ENCODE measurements at places on chromosomes 1 and 21.

DNA sequence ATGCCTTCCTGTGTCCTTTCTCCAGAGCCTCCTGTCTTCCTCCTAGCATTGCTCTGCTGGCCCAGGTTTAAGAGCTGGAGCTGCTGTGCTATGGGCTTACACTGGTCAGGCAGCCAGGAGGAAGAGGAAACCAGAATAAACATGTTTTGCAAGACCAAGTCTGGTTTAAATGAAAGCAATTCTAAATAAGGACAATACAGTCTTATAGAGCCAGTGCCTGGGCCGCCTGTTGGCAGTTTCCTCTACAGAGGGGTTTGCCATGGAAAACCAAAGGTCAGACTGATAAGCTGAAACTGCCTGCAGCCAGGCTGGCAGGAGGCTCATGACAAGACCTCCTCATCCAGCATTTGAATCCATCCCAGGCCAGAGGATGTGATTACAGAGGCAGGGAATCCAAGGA lies 92.9 kb upstream of the FGGY start:
- no peak for DNase-seq

DNA sequence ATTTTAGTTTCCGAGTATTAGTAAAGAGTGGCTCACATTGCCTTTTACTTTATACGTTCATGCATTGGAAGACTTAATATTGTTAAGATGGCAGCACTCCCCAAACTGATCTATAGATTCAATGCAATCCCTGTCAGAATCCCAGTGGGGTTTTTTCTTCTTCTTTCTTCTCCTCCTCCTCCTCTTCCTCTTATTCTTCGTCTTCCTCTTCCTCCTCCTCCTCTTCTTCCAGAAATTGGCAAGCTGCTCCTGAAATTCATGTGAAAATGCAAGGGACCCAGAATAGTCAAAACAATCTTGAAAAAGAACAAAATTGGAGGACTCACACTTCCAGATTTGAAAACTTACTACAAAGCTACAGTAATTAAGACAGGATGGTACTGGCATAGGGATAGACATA lies 23.2 kb upstream of the MACF1 start:
- DNase-seq: no peak

DNA sequence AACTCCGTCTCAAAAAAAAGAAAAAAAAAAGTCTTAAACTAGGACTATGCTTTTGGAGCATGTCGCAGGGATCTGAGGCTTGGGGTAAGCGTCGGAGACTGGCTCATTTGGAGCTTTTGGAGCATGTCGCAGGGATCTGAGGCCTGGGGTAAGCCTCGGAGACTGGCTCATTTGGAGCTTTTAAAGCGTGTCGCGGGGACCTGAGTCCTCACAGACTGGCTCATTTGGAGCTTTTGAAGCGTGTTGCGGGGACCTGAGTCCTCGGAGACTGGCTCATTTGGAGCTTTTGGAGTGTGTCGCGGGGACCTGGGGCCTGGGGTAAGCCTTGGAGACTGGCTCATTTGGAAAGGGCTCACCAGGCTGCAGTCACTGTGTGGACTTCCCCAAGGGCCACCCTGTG lies 13.6 kb upstream of the TSPEAR start:
- DNase-seq: no peak

- DNase-seq: no peak
These were observed 12.7 kb upstream of the AIM2 start for GRCh38 chr1:159089184-159089791.

DNA sequence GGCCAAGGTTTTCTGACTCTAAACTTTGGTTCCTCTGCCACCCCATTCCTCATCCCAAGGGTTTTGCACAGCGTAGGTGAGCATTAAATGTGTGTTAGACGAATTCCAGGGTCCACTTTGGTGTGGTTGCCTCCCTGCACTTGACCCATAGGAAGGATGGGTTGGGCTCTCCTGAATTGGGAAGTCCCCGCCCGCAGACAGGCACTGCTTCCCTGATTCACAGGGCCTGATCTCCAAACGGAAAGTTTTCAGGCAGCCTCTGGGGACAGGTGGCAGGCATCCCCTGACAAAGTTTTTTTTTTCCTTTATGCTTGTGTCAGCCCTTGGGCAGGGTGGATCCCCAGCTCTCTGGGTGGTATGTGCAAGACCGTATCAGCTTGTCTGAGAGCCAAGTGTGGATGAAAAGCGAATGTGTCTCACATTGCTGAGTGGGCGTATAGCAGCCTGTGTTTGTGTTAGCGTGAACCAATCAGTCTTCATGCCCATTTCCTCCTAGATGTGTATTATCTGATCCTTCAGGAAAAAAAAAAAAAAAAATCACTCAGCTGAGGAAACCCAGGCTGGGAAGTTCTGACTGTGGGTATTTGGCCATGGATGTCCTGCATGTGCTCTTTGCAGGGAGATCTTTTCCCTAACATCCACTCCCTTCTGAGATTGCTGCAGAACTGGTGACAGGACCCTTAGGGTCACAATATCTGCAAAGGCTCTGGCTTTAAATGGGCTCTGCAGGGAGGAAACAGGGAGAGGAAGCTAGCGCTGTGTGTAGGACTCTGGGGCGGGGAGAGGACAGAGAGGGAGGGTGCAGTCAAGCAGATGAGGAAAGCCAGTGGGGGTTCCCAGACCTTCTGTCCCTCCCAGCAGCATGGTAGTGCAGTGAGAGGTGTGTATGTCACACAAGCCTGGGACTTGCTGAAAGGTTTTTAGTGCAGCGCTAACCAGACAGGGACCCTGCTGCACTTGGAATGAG lies 42.2 kb upstream of the TRABD2B start:
- no peak for DNase-seq

GRCh38 chr1:203520315-203520714 lies 26.4 kb downstream of the OPTC start:
- DNase-seq: no peak

GRCh38 chr1:18564676-18565075 lies 66.0 kb upstream of the PAX7 start:
- DNase-seq: no peak

- no peak for DNase-seq
These were observed 109.8 kb downstream of the DUSP10 start for GRCh38 chr1:221632072-221632471.

DNA sequence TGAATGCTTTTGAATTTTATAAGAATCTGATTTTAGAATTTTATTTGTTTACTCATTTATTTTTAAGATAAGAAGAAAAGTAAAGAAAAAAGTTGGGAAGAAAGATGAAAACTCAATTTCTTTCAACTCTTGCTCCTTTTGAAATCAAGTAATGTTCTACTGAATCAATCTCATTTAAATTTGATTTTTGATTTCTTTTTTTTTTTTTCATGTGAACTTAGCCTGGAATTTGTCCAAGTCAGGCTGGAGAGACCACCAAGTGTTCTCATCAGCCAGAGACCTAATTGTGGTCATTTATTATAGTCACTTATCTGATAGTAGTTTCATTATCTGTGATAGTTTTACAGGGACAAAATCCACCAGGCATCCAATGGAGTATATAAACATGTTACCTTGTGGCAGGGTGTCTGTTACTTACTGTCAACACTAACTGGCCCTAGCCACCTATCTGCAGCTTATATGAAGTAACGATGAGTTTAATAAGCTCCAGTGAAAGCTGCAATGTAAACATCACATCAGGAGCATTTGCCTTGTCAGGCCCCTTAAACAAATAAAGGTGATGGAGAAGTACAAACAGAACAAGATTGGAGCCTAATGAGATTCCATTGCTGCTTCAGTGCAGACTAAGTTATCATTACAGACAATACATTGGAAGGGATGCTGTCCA lies 39.2 kb downstream of the HLX start:
- no peak for DNase-seq

- peak; percentile 44 for DNase-seq
These were observed 140.1 kb upstream of the FMN2 start for GRCh38 chr1:239951511-239952140.

DNA sequence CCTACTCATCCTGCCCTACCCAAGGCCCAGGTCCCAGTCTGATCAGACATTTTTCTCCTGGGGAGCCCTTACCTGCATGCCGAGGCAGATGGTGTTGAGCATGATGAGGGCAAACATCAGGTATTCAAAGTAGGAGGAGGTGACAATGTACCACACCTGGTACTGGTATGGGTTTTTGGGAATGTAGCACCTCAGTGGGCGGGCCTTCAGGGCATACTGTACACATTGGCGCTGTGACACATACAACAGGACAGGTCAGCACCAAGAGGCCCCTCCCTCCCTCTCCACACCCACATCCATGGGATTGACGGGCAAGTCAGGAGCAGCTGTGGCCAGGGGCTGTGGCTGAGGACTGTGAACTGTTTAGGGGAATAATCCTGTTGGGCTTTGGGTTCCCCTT lies 37.1 kb upstream of the KIF21B start:
- DNase-seq: no peak

- no peak for DNase-seq
These were observed 61.5 kb downstream of the SLC37A1 start for GRCh38 chr21:42575111-42575510.

- no peak for DNase-seq
These were observed 14.4 kb downstream of the RALGPS2 start for GRCh38 chr1:178739285-178740045.

GRCh38 chr1:162386292-162387225 lies 5.0 kb downstream of the C1orf226 start:
- no peak for DNase-seq

DNA sequence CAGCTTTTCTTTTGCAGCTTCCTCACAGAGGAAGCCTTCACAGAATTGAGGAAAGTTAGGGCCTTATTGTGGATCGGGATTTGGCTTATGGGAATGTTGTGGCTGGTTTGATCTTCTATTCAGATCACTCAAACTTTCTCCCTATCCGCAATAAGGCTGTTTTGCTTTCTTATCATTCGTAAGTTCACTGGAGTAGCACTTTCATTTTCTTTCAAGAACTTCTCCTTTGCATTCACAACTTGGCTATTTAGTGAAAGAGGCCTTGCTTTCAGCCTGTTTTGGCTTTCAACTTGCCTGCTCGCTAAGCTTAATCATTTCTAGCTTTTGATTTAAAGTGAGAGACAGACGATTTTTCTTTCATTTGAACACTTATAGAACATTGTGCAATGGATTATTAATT lies 181.9 kb upstream of the B3GALT2 start:
- no peak for DNase-seq

DNA sequence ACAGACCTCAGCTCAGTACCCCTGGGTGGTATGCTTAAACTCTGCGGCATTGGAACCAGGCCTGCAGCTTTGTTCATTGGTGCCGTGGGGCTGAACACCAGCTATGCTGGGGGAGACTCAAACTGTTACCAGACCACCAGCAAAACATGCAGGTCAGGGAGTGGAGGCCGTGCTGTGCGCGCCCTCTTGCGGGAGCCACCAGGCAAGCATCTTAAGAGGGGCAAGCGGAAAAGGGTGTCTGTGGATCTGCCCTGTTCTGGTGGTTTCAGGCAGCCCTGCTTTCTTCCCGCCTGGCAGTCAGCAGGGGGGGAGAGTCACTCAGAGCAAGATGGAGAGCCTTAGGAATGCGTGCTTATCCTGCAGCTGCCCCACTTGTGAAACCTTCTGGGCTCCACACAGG lies 276.9 kb upstream of the ZRANB2 start:
- DNase-seq: no peak

DNA sequence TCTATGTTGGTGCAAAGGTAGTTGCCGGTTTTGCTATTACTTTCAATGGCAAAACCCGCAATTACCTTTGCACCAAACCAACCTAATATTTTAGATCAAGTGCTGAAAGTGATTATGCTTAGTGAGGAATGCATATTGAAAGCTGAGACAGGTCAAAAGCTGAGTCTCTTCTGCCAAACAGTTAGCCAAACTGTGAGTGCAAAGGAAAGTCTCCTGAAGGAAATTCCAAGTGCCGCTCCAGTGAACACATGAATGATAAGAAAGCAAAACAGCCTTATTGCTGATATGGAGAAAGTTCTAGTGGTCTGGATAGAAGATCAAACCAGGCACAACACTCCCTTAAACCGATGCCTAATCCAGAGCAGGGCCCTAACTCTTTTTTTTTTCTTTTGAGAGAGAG lies 83.1 kb upstream of the ERRFI1 start:
- no peak for DNase-seq

DNA sequence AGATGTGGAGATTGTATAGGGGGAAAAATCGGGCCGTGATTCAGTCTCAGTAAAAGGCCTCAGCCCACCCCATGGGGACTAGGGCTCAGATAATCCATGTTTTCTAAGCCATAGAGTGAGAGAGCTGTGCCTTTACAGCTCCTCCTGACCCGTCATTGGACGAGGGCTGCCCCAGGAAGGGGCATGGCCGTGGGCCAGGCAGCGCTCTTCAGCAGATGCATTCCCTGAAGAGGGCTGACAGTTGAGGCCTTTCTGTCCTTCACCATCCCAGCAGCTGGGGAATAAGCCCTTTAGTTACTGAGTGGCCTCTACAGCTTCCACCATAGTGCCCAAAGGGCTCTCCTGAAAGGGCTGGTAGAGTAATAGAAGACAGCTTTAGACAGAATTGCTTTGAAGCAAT lies 57.2 kb downstream of the ST3GAL3 start:
- no peak for DNase-seq

- no peak for DNase-seq
These were observed 109.8 kb downstream of the MAST2 start for GRCh38 chr1:45913183-45913683.

DNA sequence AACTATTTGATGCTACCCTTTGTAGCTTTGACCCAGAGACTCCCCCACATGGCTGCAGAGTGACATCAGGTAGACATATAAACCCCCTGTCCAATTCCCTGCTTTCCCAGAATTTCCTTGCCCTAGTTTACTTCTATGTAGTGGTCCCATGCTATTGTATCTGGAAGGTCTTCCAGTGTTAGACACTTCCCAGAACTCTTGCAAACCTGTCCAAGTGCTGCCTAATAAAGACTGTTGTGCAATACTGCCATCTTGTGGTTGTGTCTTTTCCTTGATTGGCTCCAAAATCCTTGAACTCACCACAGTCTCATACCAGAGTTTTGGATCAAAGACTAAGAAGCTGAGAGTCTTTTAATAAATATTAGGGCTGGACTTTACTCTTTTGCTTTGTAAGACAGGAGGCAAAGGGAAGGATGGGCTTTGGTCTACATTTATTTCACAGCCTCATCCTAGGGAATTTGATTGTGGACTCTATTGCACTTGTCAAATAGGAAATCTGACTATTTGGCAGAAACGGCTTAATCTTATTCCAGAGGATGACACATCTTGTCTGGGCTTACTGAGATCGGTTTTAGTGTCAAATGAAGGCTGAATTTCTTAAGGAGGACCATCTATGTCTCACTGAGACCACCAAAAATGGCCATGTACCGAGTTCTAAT lies 169.9 kb downstream of the LRRC7 start:
- no peak for DNase-seq

GRCh38 chr1:87979079-87979478 lies 650.4 kb downstream of the LMO4 start:
- no peak for DNase-seq
